ENCODE measurements at places on chromosomes 12 and 14.

GRCh38 chr14:61065656-61066055, 84.6 kb downstream of the SLC38A6 start:
- no peak for DNase-seq

DNA sequence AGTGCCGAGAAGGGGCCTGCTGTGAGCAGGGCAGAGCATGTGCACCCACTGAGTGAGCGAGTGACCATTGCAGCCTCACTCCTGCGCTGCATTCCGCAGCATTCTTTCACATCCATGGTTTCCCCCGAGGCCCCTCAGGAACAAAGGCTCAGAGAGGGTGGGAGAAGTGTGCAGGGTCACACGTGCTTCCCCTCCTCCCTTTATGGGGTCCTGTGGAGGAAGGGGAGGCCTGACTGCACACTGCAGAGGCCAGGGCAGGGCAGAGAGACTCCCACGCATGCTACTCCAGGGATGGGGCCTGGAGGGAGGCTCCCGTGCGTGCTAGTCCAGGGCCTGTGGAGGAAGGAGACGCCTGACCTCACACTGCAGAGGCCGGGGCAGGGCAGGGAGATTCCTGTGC, 63.2 kb downstream of the DIO3 start:
- no peak for DNase-seq

DNA sequence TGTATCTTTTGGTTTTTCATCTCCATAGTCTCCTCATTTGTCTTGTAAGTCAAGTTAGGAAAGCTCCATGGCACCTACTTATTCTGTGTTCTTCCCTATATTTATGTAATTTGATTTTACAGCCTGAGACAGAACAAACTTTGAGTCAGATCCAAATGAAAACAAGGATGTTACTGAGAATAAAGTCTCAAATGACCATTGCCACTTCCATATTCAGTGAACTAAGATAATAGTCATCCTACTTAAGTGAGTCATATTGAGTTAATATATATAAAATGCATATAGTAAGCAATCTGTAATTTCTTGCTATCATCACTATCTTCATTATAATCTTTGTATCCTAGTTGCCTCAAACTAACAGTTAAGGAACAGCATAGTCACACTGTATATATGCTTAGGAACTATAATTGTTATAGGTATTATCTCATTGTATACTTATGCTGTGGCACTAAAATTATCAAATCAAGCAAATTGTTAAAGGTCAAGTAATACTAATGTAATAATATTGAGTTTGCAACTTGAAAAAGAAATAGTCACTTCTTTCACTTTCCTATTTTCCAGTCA, 30.8 kb downstream of the TMTC3 start:
- DNase-seq: no peak

- DNase-seq: no peak
Measured at GRCh38 chr12:12024911-12025682, 45.6 kb upstream of the BCL2L14 start.

DNA sequence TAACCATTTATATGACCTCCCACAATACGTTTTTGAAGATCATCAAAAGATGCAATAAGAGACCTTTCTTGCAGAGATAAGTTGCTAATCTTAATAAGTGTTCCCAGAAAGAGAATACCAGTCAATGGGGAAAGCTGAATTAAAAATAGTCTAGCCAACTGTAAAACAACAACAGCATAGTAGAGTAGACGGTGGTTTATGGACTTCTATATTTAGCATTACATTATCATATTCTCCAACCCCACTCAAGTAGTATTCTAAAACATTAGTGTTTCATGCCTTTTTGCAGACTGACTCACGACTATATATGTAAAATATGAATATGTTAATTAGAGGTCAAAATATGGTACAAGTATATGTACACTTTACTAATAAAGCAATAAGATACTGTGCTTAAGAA, 218.9 kb downstream of the MED13L start:
- no peak for DNase-seq

GRCh38 chr14:39080886-39081285, 22.1 kb downstream of the SEC23A start:
- DNase-seq: no peak

All from vagina (tissue), 2 donors.